ENCODE measurements at places on chromosomes 13 and 19. TPM values are rescaled to one million over a fixed set of nuclear protein-coding genes. Genes with fewer than 3 reads are reported as not detected.

DNA sequence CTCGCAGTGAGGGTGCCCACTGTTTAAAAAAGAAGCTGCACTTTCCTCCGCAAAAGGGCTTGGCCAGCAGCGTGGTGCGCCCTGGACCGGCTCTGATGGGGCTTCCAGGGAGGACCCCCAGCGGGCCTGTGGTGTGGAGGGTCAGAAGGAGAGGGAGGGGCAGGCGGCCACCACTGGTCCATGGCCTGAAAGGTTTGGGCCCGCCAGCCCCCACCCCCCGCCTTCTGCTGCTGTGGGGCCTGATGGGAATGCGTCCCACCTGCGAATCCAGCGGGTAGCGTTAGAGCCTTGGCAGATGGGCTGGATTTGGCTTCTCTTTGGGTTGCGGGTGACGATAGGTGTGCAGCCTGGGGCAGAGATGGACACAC lies 34.7 kb downstream of the TMEM255B start:
- no peak for DNase-seq
- no peaks in the 10 kb centered on the region for H3K4me1 ChIP-seq
- H3K36me3 ChIP-seq, result no peaks in the 10 kb centered on the region
- H3K27ac ChIP-seq, result no peak overlapping the region
- H3K27me3 ChIP-seq, result peaks cover 83% of the 10 kb centered on the region
- no peak overlapping the region for H3K4me3 ChIP-seq

GRCh38 chr19:45222724-45223123 lies 22.5 kb downstream of the EXOC3L2 start:
- no peak for DNase-seq
- peaks cover 14% of the 10 kb centered on the region for H3K4me1 ChIP-seq
- H3K27me3 ChIP-seq, result no peaks in the 10 kb centered on the region
- H3K27ac ChIP-seq, result no peak overlapping the region
- H3K36me3 ChIP-seq, result peaks cover 2% of the 10 kb centered on the region

DNA sequence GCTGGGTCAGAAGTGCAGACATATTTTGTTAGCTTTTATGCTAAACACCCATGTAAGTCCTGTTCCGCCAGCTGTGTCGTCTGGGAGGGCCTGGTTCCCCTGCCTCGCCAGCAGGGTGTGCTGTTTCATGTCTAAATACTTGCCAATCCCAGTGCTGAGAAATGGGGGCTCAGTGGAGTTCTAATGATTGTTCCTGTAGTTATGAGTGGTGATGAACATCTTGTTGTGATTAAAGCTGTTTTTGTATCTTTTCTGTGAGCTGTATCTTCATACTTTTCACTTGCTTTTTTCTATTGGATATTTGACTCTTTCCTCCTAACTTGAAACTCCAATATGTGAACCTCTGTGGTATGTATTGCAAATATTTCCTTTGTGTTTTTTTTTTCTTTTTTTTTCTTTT lies 32.7 kb downstream of the KDM4B start:
- H3K27ac ChIP-seq, result no peak overlapping the region
- peaks cover 8% of the 10 kb centered on the region for H3K36me3 ChIP-seq
- DNase-seq, result peak; percentile 76
- H3K4me3 ChIP-seq, result no peak overlapping the region

- H3K36me3 ChIP-seq, result no peaks in the 10 kb centered on the region
- H3K4me3 ChIP-seq, result no peak overlapping the region
- H3K4me1 ChIP-seq, result no peaks in the 10 kb centered on the region
- H3K27ac ChIP-seq, result no peak overlapping the region
- H3K27me3 ChIP-seq, result no peaks in the 10 kb centered on the region
Observed at GRCh38 chr13:101157261-101157660, 259.0 kb downstream of the NALCN start.

- no peak overlapping the region for H3K4me3 ChIP-seq
- DNase-seq, result no peak
- H3K27me3 ChIP-seq, result peaks cover 12% of the 10 kb centered on the region
- H3K4me1 ChIP-seq, result peaks cover 7% of the 10 kb centered on the region
- no peak overlapping the region for H3K27ac ChIP-seq
- H3K36me3 ChIP-seq, result no peaks in the 10 kb centered on the region
Observed at GRCh38 chr13:27027086-27027667, 144.4 kb downstream of the USP12 start.

DNA sequence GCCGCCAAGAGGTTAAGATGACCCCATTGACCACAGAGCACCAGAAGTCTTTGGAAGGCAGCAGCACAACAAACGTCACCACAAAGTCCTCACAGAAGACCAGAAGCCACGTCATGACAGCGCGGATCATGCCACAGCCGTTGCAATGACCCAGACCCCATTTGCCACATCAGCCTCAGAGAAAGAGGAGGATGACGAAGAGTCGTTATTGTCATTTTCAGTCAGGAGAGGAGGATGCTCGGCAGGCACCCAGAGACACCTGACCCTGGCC lies 29.6 kb upstream of the CD33 start:
- peaks cover 11% of the 10 kb centered on the region for H3K4me1 ChIP-seq
- no peak overlapping the region for H3K27ac ChIP-seq
- no peak overlapping the region for H3K4me3 ChIP-seq
- H3K27me3 ChIP-seq, result peaks cover 63% of the 10 kb centered on the region
- no peaks in the 10 kb centered on the region for H3K36me3 ChIP-seq
- no peak for DNase-seq

DNA sequence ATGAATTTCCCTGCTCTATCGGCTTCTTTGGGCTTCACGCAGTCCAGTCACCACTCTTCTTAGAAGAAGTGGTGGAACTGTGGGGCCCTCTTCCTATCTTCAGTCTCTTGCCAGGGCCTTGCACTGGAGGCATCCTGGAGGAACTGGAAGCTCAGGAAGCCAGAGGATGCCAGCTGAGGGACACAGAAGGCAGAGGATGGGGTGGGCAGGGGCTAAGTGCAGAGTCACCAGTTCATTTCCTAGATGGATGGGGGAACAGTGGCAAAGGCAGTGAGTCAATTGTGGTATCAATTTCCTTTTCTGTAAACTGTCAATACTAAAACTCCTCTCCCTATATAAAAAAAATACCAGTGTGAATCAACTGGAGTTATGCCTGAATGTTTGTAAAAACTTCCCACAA lies 419.7 kb downstream of the KLF12 start:
- H3K27me3 ChIP-seq, result no peaks in the 10 kb centered on the region
- H3K36me3 ChIP-seq, result no peaks in the 10 kb centered on the region
- no peak overlapping the region for H3K4me3 ChIP-seq
- no peak for DNase-seq

DNA sequence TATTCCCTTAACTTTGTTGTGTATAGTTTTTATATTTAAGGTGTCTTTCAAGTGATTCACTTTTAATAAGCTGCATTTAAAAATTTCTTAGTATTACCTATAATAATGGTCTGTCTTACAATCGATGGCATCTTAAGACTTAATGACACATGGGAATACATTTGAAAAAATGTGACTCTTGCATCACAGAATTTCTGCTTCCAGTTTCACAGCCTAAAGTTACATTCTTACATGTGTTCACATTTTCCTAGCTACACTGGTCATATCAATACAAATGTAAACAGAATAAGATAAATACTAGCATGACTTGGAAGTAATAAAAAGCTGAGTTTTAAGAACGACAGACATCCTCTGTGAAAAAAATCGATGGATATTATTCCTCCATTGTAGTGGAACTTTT lies 1597.1 kb upstream of the MIR17HG start:
- no peaks in the 10 kb centered on the region for H3K27me3 ChIP-seq
- no peak overlapping the region for H3K27ac ChIP-seq
- no peaks in the 10 kb centered on the region for H3K4me1 ChIP-seq
- no peak overlapping the region for H3K4me3 ChIP-seq
- DNase-seq, result no peak

- no peak overlapping the region for H3K4me3 ChIP-seq
- peaks cover 17% of the 10 kb centered on the region for H3K36me3 ChIP-seq
- H3K27ac ChIP-seq, result no peak overlapping the region
Observed at GRCh38 chr19:3466635-3467034, 13.7 kb downstream of the SMIM24 start.

GRCh38 chr13:82636119-82636518 lies 1246.2 kb downstream of the SLITRK1 start:
- H3K27ac ChIP-seq, result no peak overlapping the region
- H3K27me3 ChIP-seq, result no peaks in the 10 kb centered on the region
- DNase-seq, result no peak

DNA sequence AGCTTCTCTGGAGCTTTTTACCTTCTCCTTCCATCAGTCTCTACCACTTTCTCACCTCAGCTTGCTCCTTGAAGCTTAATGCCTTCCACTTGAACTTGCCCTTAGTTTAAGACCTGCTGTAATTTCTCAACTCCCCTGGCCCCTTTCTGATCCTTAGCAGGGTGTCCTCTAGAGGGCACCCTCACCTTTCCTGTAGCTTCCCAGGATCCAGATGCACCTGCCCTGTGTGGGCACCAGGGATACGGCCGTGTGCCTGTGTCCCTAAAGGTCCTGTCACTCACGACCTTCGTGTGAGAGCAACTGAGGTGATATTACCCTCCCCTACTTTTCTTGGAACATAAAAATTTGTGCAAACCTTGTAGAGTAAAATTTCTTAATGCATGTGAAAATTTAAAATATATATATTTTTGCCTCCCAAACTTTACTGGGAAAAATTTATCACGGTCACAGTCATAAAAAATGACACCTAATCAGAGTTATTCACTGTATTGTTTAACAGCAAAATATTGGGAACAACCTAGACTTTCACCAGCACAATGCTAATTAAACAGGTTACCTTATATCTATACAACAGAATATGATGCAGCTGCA lies 46.4 kb downstream of the PSG3 start:
- H3K27me3 ChIP-seq, result peaks cover 2% of the 10 kb centered on the region
- DNase-seq, result peak; percentile 26
- no peak overlapping the region for H3K27ac ChIP-seq
- no peaks in the 10 kb centered on the region for H3K4me1 ChIP-seq
- no peak overlapping the region for H3K4me3 ChIP-seq

Gene TNNT1
- 207 TPM for total RNA-seq

Gene APOC4
- total RNA-seq, result not detected

Gene PINLYP
- total RNA-seq, result 2.4 TPM

Gene ASF1B
- total RNA-seq, result 66.6 TPM

Gene NMRK2
- not detected for total RNA-seq

Data from K562 (cell line).